Activated T-cell treated with anti-CD3 and anti-CD28 coated beads, Interleukin-2, amount 50 U/mL, for 1 hour (primary cell): ENCODE measurements at places on chromosomes 12 and 14.

DNA sequence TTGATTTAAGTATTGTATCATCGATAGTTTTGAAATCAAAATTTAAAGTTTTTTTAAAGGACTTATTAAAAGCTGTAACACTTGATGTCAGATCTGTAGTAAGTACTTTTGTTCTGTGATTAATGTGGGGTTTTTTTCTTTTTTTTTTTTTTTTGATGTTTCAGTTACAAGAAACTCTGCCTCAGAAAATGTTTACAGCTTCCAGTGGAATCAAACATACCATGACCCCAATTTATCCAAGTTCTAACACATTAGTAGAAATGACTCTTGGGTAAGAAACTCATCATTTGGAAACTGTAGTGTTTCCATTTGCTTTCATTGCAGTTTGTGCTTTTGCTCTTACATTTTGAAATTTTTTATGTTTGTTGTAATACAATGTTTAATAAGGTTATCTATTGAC lies 45.6 kb downstream of the TBK1 start:
- no peak for DNase-seq

GRCh38 chr14:105173901-105174894 lies 5.6 kb upstream of the JAG2 start:
- peak; percentile 52 for DNase-seq

DNA sequence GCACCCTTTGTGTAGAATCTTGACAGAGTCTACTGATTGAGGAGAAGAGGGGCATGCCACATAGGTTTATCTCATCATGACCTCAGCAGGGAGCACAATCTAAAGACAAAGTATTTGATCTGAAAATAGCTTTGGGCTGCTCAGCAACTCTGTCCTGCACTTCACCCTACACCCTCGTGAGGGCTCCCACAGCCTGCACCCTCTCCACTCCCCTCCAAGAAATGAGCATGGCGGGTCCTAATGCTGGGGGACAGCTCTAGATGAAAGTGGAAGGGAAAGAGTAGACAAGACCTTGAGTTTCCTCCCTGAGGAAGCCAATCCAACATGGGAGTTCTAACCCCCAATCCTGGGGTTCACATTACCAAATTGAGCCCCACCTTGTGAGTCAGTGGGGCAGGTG lies 10.7 kb upstream of the KRT5 start:
- DNase-seq: no peak

- DNase-seq: no peak
Measured at GRCh38 chr14:93186466-93186865, 1.3 kb downstream of the LYSET start.

DNA sequence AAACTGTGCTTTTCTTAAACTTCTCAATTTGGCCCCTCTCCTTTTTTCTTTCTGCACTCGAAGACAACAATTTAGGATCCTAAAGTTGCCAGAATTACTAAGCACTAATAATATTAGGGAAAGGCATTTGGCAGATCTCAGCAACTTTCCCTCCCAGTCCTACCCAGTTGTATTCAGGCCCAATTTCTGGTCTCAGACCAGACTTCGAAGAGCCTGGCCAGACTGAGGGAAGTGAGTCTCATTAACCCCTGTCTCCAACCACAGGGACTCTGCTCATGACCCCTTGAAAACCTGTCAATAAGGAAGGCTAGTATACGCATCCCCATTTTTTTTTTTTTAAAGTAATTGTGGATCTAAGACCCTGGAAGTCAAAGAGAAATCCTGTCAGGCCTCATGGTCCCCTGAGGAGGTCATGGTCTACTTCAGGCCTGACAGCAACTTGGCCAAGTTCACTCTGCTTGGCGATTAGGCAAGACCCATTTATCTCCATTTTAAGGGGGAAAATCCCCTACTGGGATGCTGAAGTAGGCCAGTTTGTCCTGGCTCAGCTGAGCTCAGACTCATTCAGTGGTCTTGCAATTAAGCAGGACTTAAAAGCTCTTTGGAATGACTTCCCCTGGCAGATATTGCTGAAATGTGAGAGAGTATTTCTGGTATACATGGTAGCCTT lies 521.0 kb downstream of the FUT8 start:
- no peak for DNase-seq

- DNase-seq: no peak
Measured at GRCh38 chr12:114287821-114288525, 118.0 kb downstream of the TBX5 start.

DNA sequence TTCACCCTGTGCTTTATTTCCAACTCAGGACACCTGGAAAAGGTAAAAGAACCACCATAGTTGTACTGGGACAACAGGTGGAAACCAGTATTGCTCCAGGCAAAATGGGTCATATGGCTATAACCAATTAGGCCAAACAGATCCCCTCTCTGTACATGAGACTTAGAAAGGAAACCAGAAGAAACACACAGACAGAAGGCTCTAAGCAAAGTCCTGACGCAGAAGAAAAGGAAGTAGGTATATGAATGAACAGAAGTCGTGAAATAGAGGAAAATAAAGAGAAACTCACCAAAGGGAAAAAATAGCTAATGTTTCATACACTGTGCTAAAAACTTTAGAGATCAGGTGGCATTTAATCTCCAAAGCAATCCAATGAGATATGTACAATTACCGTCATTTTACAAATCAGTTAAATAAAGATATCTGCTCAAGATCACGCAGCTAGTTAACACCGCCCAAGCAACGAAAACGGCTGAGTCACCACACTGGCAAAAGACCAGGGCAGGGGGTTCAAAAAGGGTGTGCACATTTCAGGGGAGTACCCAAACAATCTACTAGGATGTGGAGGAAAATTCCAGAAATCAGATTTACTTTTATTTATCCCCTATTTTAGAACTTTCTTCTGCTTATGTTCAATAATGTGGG lies 82.3 kb downstream of the ITPR2 start:
- no peak for DNase-seq

DNA sequence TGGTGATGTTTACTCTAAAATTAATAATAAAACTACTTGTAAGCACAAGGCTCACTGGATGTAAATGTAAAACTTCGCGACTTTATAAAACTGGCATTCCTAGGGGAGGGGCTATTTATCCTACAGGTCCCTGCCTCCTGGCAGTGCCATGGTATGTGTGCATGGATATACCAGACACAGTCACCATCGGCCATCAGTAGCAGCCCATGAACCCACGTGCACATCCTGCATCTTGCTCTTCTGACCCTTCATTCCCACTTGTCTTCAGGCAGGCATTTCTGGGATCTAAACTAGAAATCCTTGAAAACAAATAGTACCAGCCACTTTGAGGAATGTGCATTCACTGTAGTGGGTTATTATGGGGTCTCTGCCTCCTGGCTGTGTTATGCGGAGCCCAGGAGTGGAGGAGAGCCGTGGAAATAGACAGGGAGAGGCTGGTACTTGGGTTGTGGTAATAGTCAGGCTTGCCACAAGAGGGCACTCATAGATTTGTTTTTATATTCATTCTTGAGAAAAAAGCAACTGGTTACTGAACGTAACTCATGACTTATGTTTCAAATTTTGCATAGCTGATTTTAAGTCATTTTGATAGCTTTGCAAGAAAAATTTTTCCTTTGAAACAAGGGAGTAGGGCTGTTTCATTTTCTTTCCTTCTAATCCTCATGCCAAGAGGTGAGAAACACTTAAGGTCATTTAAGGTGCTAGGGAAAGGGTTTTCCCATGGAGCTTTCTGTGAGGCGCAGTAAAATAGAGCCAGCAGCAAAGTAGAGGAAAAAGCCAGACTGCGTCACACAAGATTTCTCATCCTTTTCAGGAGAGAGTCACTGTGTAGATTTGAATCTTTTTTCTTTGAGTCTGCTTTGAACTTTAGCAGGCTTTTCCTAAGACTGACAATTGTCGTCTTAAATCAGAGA lies 17.4 kb upstream of the GALNT16 start:
- DNase-seq: peak; percentile 31

GRCh38 chr14:97625477-97625876 lies 828.3 kb downstream of the VRK1 start:
- no peak for DNase-seq

- no peak for DNase-seq
Measured at GRCh38 chr14:68767248-68767645, 25.6 kb downstream of the ZFP36L1 start.

DNA sequence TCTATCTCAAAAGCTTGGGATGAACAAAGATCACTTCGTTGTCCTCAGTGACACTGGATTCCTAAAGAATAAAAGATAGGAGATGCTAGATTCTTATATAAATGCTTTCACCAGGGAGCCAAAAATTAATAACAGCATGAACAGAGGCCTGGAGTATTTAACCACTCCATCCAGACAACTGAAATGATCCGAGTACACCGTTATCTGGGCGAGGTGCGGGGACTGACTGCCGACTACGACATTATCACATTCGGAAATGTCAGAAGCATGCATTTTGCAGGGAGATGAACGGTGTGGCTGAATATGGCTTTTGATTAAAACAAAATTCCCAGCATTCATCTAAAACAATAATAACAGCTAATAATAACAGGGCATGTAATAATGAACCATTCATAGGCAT lies 56.6 kb downstream of the TRPV4 start:
- no peak for DNase-seq

DNA sequence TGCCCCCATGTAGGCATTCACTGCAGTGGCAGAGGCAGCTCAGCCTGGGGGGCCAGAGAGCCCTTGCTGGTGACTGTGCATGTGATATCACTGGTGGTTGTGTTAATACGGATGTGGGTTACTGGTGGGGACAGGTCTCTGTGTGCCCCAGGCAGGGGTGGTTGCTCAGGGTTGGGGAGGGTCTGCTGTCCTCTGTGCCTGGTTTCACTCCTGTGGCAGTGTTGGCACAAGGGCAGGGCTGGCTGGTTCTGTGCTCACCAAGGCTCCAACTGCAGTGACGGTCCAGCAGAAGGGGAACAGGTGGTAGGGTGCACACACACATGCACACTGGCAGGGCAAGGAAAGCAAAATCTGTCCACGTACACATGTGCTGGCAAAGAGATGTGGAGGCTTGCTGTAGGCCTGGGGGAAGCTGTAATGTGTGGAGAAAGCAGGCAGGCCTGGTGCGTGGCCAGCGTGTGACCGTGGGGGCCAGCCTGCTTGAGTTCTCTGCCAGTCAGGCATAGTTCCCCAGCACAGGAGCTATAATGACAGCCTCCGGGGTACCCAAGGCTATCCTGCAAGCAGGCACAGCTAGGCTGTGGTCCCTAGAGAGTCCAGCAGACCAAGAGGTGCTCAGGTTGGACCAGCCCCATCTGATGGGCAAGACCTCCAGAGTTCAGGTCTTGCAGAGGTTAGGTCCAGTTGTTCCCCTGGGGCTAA lies 254.6 kb downstream of the FBXL14 start:
- no peak for DNase-seq

DNA sequence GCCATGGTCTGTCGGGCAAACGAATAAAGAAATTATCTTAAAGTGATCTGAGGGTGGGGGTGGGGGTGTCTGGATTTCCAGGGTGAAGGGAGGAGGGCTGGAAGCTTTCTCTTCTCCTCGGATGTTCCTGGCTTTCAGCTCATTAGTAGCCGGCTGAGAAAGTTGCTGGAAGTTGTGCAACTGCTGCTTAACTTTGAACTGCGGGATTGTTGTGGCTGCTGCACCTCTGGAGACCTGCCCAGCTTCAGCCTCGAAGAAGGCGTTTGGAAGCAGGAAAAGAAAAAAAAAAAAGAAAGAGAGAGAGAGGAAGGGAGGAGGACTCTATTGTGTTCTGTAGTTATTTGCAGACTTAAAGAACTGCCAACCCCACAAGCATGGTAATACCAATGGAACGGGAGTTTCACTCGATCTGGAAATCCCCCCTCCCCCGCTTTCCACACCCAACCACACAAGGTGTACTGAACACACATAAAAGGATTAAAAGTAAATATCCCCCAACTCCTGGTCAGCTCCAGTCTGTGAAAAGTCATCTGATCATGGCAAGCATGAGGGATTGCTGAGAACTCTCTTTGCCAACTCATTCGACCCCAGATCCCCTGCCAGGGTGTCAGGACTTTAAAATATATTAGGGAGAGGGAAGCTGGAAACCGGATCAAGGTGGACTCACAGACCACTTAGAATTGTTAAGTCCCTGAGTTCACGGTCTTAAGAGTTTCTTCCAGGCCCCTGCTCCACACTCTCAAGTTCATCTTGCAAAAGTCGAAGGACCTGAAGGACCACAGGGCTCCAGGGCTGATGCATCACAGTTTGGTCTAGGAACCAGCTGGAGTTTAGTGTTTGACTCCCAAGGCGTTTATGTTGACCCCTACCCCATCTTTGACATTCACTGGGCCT lies at the start of gene RASSF9:
Gene RASSF9, minus strand, starts transcription at position 213 of the 894 bp plus-strand sequence. Its CDS starts 208 bp downstream, at position 5.
- no peak for DNase-seq

GRCh38 chr14:55513491-55513890 lies 66.5 kb upstream of the KTN1 start:
- DNase-seq: no peak

DNA sequence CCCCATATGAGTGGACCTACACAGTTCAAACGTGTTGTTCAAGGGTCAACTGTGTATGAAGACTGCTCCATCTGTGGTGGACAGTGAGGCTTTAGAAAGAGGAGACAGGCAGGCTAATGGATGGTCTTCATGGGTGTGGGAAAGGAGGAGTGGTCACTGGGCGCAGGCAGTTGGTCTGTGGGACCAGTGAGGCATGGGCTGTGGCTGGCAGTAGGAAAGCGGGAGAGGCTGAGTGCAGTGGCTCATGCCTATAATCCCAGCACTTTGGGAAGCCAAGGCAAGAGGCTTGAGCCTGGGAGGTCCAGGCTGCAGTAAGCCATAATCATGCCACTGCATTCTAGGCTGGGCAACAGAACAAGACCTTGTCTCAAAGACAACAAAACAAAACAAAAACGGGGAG lies 2.0 kb upstream of the NR4A1 start:
- peak; percentile 27 for DNase-seq

DNA sequence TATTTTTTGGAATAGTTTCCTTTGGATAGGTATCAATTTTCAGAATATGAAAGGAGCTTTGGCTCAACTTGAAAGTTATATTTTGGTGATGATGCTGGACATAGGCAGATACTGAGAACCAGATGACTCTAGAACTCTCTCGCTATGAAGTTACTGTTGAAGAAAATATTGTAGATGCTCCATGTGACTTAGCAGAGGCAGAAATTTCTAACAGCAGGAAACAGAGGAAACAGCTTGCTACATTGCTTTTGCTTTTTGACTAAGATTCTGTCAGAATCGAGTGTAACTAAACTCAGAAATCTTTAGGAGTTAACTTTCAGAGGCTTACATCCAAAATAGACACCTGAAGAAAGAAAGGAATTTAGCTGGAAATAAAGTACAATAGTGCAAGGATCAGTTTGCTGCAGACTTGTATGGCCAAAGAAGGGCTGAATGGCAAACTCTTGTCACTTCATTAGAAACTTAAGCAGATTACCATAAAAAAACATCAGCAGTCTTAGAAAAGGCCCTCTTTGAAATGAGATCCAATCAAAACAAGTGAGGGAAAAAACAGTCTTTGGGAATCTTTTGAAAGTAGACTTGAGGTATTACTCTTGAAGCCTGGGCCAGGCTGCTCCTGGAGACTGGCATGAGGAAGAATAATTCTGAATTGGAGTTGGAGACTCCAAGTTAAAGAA lies 911.8 kb downstream of the FSCB start:
- no peak for DNase-seq
